Stimulated activated CD4-positive, alpha-beta T cell treated with anti-CD3 and anti-CD28 coated beads, TNF-alpha, amount 100 ng/mL, for 1 hour (primary cell): ENCODE measurements at places on chromosomes 13 and 19.

GRCh38 chr13:63741029-63741813 is 2325.6 kb upstream of the PCDH20 start:
- no peak for DNase-seq

DNA sequence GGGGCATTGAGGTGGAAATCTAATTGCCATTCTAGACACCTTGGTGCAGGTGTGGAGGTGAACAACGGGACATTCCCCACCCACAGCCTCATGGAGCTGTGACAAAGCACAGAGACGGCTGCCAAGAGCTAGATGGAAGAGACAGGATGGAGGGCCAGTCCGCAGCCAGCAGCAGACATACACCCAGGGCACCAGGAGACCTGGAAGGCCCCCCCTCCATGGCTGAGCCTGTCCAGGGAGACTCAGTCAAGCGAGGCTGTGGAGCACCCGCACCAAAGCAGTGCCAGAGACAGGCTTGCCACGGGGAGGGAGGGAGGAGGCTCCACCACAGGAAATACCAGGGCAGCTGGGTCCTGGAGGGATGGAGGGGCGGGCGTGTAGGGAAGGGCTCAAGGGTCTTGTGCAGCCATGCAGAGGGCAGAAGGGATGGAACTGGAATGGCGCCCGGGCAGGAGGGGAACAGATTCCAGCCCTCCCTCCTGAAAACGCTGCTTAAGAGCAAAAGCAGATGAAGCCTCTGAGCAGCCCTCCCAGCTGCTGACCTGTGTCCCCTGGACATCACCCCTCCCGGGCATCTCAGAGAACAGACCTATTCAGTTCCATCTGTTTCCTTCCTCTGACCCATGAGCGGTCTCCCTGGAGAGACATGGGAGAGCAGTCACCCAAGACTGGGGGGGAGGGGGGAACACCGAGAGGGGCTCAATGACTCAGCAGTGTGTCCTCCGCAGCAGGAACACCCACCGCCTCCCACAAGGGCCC is 14.4 kb downstream of the EPS15L1 start:
- peak; percentile 12 for DNase-seq

DNA sequence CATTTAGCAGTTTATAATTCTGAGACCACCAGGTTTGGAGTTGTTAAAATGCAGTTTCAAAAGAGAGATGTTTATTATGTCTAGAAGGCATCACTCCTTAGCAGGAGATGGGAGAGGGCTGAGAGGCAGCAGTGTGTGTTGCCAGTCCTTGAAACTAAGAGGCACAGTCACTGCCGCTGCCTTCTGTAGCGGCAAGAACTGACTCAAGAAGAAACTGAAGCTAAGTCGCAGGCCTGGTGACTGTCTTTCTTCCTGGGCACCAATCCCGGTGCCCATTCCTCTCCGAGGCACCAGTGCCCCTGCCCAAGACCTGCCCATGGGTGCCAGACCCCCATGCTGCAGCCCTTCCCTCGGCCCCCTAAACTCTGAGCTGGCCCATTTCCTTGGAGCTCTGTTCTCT is 20.1 kb downstream of the N4BP2L1 start:
- no peak for DNase-seq

DNA sequence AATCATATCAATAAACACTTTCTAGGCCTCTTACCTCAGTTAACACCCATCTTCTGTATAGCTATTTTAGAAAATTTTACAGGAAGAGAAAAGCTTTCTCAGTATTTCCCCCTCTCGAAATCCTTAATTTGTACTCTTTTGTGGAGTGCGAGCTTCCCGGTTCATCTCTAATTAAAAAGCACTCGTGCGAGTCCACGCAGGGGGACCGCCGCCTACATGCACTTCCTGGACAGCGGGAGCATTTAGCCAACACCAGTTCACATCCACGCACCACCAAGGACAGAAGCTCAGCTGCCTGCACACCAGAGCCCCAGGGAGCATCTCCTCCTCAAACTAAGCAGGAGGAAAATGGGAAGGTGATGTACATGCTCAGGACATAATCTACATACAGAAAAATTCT is 60.0 kb downstream of the RASA3 start:
- DNase-seq = no peak

DNA sequence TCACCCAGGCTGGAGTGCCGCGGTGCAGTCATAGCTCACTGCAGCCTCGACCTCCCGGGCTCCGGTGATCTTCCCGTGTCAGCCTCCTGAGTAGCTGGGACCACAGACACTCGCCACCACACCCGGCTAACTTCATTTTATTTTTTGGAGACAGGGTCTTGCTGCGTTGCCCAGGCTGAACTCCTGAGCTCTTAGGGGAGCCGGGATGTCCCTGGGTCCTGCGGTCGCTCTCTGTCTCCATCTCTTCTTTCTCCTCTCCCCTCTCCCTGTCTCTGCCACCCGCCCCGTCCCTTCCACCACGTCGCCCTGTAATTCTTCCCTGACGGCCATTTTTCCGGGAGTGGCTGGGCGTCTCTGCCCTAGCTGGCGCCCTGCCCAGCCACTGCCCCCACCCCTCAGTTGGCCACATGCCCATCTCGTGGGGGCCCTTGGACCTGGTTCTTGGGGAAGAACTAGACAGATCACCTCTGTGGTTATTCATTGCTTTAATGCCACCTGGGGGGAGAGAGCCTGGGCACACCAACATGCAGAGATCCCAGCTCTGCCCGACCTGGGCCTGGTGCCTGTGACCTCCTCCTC is 18.9 kb downstream of the ARID3A start:
- DNase-seq = no peak

- DNase-seq = no peak
These were observed 23.3 kb upstream of the ZNF99 start for GRCh38 chr19:22807061-22807835.

- no peak for DNase-seq
These were observed 28.4 kb downstream of the DIAPH3 start for GRCh38 chr13:60135344-60135743.

DNA sequence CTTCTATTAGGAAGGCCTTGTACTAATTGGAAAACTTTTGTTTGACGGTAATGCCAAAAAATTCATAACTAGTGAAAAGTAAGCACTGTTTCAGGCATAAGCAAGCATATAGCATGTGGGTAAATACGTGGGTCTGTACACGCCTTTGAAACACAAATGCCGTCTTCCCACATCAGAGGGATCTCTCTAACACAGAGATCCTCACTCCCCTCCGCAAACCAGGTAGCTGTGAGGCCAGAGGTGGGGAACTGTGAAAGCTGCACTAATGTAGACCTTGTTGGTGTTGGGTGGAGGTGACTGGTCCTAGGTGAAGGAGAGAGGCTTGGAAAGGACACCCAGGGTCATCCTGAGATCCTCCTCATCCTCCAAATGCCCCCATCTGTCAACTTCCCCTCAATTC is 16.0 kb upstream of the POU2F2 start:
- no peak for DNase-seq

GRCh38 chr13:106481919-106482318 is 53.5 kb downstream of the EFNB2 start:
- no peak for DNase-seq

DNA sequence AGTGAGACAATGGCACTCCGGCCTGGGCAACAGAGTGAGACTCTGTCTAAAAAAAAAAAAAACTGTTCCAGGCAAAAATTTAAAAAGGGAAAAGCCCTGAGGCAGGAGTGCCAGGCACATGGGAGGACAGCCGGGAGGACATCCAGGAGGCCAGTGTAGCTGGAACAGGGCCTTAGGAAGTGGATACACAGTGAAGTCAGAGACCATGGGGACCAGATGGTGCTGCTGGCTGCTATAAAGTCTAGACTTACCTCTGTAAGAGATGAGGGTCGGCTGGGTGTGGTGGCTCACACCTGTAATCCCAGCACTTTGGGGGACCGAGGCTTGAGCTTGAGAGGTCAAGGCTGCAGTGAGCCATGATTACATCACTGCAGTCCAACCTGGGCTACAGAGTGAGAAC is 15.0 kb downstream of the HAS1 start:
- no peak for DNase-seq

DNA sequence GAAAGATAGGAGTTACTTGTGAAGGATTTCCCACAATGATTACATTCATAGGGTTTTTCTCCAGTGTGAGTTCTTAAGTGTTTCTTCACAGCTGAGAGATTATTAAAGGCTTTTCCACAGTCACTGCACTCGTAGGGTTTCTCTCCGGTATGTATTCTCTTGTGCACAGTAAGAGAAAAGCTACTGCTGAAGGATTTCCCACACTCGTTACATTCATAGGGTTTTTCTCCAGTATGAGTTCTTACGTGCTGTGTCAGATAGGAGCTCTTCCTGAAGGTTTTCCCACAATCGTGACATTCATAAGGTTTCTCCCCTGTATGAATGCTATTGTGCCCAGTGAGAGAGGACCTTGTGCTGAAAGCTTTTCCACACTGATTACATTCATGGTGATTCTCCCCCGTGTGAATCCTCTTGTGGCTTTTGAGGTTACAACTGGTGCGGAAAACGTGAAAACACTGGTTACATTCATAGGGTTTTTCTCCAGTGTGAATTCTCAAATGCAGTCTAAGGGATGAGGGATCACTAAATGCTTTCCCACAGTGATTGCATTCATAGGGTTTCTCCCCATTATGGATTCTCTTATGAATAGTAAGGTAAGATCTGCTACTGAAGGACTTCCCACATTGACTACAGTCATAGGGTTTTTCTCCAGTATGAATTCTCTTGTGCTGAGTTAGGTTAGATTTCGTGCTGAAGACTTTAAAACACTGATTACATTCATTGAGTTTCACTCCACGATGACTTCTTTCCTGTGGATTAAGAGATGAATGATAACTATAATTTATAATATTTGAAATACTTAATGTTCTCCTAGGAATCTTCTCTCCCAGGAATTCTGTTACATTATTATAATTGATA is 20.6 kb downstream of the ZNF558 start:
- DNase-seq = no peak

DNA sequence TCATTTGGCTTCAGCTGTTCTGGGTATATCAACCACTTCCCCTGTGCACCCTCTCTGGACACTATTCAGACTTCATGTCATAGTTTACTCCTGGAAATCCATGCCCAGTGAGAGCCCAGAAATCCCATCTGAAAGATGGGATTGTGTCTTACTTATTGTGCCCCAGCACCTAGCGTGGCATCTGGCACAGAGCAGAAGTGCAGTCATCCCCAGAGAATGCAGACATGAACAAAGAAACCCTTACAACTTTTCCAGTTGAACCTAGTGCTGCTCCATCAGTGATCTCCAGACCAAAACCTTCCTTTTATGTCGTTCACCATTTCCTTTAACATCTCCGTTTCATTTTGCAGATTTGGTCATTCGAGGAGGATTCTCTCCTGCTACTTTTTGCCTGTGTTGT is 60.6 kb downstream of the MBNL2 start:
- DNase-seq = no peak

DNA sequence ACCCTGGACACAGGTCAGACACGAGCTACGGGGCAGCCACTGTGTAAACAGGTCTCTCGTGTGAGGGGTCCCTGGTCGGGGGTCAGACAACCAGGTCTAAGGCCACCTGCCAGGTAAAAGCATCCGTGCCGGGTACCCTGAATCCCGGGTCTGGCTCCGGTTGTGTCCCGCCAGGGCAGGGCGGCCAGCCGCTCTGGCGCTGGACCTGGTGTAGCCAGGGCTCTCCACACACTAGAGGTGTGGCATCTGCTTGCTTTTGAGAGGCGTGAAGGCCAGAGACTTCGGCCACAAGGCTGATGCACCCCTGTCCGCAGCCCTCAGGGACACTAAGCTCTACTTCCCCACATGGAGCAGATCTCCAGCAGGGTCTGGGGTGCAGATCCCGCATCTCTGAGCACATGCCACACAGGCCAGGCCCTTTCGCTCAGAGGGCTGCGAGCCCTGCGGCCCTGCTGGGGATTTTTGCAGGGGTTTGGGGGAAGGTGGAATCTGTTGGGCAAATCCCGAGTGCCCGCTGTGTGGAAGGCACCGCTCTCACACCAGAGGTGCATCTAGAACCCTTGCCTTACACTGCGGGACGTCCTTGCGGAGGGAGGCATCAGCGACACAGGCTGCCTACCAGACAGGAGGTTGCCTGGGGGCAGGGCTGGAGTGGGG is 13.8 kb upstream of the TIMM13 start:
- no peak for DNase-seq

GRCh38 chr19:40055832-40056504 is at the start of gene ZNF780B:
Gene ZNF780B, minus strand, starts transcription at chr19:40056231. Its CDS starts 5,899 bp downstream, at chr19:40050332.
- no peak for DNase-seq

DNA sequence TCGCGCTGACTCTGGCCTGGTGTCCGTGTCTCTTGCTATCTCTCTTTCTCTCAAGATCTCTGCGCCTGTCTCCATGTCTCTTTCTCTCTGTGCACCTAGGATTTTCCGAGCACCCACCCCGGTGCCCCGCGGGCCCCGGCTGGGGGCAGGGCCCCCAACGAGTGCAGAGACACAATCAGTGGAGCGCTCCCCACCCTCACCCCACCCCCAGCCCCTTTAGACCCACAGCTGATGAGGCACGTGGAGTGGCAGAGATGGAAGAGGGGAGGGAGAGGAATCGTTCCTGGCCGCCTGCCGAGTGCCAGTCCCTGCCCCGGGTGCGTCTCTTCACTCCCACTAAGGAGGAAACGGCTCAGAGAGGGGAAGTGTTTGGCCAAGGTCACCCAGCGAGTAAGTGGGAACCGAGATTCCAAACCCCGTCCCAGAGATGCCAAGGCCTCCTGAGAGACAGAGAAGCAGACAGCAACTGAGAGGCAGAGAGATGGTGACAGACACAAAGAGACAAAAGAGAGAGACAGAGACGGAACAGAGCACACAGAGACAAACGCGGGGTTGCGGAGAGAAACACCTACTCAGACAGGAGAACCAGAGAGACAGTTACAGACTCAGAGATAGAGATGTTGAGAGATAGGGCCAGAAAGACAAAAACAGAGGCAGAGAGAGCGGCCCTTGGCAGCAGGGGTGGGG is 626 bp upstream of the BCL3 start:
- DNase-seq = no peak

GRCh38 chr19:28553005-28553404 is 659.9 kb downstream of the UQCRFS1 start:
- DNase-seq = no peak

GRCh38 chr19:2775556-2776430 is 7.3 kb downstream of the SGTA start:
- DNase-seq = no peak

DNA sequence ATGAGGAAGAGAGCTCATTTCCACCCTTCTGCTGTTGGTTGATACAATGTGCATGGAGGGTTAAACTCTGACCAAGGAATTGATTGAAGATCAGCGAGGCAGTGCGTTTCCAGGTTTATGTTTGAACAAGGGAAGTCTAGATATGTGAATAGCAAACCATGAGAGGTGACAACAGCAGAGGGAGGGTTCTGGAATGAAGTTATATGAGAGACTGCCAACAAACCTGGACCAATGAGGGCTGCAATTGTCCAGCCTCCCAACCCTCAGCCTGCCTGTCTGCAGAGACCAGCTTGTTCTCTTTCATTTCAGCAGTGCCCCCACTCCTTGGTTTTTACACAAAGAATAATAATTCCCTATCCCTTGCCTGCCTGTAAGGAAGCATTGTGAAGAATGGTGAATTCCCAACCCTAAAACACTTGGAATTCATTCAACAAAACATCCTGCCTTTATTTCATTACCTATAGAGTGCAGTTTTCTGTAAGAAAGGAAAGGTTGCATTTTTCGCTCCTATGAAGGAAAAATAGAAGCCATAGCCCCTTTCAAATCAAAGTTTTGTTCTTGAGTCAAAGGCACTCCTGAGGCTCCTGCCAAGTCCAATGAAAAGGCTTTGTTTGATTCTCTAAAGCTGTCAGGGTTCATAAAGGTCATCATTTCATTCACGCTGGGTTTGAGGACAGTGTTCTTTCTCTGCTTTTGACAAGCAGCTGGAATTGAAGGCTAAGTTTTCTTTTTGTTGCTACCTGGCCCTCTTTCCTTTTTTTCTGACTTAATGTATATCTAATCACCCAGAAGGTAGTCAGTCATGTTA is 53.6 kb upstream of the ABCC4 start:
- DNase-seq = no peak

- DNase-seq = no peak
These were observed 2218.8 kb downstream of the PCDH9 start for GRCh38 chr13:65011378-65011777.
